ENCODE measurements at places on chromosomes 4 and X. TPM values are rescaled to one million over a fixed set of nuclear protein-coding genes. Genes with fewer than 3 reads are reported as not detected.
A peak's percentile ranks its signal among the peaks of the same experiment; 100 is the strongest.

Gene WDR17
- polyA plus RNA-seq, result 1.1 TPM

DNA sequence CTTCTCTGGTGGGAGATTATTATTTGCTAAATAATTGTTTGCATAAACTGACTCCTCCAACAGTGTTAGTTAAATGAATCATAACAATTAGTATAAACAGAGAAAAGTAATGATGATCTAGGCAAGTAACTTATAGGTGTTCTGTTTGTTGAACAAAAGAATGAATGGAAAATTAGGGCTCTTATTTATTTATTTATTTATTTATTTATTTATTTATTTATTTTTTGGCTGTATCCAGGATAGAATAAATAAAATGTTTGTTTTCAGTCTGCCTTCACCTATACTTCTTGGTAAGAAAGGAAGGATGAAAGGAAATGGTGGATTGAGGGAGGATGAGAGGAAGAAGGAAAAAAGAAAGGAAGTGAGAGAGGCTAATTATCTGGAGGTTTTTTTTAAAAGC lies 561.6 kb upstream of the MAGEB2 start:
- no peak for DNase-seq

DNA sequence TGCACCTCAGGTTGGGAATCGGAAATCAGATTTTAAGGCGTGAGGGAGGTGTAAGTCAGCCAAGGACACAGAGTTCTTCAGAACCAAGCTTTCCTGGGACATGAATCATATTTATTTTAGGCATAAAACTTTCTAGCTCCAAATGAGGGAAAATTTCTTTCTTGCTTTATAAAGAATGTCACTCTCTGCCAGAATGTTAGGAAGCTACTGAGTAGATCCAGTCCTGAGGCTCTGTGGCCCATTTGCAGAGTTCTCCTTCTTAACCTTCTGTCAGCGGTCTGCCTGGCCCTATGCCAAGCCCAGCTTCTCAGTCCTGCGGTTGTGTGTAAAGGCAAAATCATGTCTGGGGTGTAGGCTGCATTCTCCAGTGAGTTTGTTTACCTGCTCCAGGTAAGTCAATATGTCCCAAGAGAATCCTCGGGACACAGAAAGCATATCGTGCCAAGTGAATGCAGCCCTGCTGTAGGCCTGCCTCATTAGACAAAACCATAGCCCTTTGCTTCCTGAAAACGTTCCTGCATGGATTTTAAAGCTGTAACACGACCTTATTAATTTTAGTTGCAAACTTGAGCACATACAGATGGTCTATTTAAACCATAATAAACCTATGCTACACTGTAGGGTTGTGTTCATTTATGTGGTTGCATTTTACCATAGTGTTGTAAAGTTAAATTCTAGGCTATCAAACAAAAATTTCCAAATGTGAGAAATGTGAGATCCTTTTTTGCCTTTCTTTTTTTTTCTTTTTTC lies 29.2 kb upstream of the CCNI start:
- no peak for DNase-seq

Gene TMPRSS11B
- polyA plus RNA-seq, result not detected

Gene CSTF2
- 34.2 TPM for polyA plus RNA-seq

Gene RTL5
- polyA plus RNA-seq, result 1.8 TPM

DNA sequence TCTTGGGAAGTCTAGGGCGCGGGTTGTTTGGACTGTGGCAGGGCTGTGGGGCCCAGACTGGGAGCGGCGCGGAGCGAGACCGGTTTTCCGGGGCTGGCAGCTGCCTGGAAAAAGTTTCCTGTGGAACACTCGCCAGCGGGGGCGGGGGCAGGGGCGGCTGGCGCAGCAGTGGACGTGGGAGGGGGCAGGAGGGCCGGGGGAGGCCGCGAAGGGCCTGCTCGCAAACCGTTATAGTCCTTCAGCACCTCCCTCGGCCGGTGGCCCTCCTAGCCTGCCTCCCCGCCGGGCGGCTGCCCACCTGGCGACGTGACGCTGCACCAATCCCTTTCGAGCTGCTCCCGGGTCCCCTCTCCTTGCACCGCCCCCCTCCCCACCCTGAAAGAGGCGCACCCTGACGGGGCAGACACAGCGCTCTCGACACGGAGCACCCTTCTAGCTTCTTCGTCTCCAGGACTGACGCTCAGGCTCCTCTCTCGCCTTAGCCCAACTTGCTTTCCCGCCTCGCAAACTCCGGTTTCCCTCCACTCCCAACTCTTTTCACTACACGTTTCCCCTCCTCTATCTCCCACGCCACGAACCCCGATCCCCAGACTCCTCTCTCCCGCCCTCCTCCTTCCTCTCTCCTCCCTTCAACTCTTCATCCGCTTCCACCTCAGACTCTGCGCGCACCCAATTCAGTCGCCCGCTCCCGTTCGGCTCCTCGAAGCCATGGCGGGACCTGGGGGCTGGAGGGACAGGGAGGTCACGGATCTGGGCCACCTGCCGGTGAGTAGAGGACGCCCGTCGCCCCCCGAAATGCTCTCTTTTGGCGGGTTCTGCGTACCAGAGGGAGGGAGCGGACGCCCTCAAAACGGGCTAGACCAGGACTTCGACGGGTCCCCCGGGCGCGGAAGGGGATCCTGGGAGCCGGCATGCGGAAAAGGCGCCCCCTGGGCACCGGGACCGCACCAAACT lies at the start of gene NRK:
NRK (plus strand) TSS at position 402 of the 954 bp plus-strand sequence; CDS start at position 709, 307 bp downstream.
- peak; percentile 27 for DNase-seq

Gene DDIT4L
- polyA plus RNA-seq, result 2.1 TPM

Gene PLAC1
- polyA plus RNA-seq, result 72.3 TPM

- DNase-seq, result no peak
These were observed 14.0 kb downstream of the APLN start for GRCh38 chrX:129640737-129641136.

Gene GPRASP1
- 2.7 TPM for polyA plus RNA-seq

DNA sequence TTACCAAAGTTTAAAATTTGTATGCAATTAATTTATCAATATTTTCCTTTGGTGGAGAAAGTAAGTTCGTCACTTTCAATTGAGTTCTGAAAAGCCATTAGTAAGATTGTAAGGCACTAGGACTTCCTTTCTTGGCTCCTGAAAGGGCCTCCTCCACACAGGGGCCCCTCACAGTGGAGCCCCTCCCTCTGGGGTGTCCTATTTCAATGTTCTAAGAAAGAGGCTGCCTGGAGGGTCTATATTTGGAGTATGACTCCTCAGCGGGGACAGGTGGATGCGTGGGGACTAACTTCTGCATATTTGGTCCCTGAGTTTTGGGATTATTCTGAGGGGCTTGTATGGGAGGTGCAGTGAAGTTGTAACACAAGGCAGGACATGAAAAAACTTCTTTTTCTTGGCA lies 1.6 kb upstream of the ARMCX4 start:
- DNase-seq, result no peak

DNA sequence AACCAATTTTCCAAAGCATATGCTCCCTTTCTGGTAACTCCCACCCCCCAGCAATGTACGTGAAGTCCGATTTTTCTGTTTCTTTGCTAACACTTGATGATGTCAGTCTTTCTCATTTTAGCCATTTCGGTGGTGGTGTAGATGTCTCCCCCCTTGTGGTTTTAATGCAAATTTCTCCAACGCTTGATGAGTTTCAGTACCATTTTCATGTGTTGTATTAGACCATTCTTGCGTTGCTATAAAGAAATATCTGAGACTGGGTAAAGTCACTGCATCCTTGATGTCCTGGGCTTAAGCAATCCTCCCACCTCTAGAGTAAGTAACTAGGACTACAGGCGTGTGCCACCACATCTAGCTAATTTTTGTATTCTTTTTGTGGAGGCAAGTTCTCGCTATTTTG lies 148.4 kb upstream of the VCX3A start:
- DNase-seq, result no peak

GRCh38 chr4:92618968-92619367 lies 315.2 kb downstream of the GRID2 start:
- no peak for DNase-seq

DNA sequence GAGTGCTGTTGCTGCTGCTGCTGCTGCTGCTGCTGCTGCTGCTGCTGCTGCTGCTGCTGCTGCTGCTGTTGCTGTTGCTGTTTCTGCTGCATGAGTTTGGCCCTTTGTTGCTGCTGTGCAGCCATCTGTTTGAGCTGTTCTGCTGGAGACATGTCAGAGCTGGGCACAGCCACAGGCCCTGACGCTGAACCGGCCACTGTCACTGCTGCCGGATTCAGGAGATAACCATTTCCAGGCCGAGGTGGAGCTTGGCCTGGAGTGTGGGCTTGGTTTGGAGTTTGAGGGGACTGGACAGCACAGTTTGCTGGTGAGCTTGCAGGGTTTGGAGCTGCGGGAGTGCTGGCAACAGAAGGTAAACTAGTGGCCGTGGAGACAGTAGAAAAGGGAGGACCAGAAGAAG lies 224.3 kb downstream of the MGST2 start:
- DNase-seq, result peak; percentile 79

DNA sequence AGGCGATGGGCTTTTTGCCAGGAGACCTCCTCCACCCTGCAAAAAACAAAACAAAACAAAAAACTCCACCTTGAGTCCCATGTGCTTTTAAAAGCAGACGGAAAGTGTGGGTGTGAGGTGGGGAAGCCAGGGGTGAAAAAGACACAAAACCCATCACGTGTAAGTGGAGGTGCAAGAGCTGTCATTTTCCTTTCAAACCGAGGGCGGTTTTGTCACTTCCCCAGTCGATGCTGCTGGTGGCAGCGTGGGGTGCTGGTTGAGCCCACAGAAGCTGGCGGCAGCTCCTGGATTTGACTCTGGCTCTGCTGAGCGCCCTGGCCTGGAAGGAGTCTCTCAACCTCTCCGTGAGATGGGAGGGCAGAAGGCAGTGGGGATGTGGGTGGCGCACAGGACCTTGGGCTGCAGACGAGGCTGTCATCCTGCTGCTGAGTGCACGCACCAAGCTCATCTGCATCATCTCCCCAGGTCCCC lies 110.0 kb downstream of the PSAPL1 start:
- DNase-seq, result peak; percentile 59

DNA sequence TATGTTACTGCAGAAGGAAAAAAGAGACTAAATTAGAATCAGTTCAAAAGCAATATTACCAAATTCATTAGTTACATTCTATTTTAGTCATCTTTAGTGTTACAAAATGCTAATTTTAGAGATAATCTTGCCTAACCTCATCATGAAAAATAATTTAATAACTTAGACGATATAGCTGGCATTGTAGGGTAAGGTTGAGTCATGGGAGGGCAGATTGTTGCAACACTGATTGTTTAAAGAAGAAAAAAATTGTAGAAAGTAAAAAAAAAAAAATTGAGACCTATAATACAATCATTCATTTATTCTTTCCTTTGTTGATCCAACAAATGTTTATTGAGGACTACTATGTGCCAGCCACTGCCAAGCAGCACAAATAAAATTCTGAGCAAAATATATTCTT lies 330.9 kb downstream of the GBA3 start:
- DNase-seq, result no peak

DNA sequence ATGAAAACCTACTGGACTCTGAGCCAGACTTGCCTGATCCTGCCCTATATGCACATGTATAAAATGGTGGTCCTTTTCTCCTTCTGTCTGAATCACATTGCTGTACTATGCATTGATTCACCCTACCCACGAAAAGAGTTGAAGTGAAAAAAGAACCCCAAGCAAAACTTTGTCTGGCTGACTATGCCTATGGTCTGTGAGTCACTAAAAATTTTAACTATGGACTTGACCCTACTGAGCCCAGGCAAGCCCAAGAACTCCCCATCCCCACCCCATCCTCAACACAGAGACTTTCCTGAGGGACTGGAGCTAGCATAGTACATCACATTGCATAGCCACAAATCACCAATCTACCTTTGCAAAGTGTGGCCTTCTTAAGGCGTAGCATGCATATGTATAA lies 116.6 kb upstream of the TENM3 start:
- DNase-seq, result no peak

Gene BEND2
- not detected for polyA plus RNA-seq

DNA sequence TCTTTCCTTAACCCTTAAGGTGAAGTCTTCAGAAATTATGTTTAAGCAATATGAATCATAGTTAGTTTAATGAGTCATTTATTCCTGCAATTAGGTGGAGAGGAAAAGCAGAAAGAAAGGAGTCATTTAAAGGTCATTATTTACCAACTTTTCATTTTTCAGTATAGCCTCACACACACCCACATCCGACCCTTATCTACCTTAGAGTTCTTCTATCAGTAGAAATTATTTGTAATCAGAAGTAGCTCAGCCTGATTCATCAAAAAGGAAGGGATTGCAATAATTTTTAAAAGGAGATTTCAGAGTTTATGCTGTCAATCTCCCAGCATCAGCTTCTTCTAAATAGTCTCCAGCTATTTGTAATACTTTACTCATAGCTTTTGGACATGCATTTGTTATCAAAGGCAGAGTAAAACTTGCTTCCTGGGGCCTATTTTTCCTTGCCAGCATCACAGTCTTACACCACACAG lies 5.9 kb downstream of the ANXA10 start:
- DNase-seq, result no peak

- no peak for DNase-seq
These were observed 2.4 kb upstream of the PDZD4 start for GRCh38 chrX:153832728-153833127.

DNA sequence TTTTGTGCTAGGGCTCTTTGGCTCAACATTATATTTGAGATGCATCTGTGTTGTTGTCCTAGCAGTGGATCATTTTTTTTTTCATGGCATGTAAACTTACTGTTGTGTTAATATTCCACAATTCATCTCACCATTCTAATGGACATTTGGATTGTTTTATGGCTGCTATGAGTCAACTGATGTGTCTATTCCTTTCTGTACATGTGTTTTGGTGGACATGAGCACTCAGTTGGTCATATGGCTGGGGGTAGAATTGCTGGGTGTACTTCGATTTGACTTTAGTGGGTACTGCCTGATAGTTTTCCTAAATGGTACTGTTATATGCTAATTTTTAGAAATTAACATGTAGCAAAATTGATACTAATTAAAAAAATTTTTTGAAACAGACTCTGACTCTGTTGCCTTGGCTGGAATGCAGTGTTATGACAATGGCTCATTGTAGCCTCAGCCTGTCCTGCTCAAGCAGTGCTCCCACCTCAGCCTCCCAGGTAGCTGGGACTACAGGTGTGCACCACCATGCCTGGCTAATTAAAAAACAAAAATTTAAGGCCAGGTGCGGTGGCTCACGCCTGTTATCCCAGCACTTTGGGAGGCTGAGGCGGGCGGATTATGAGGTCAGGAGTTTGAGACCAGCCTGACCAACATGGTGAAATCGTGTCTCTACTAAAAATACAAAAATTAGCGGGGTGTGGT lies 9.0 kb downstream of the FAM193A start:
- no peak for DNase-seq

DNA sequence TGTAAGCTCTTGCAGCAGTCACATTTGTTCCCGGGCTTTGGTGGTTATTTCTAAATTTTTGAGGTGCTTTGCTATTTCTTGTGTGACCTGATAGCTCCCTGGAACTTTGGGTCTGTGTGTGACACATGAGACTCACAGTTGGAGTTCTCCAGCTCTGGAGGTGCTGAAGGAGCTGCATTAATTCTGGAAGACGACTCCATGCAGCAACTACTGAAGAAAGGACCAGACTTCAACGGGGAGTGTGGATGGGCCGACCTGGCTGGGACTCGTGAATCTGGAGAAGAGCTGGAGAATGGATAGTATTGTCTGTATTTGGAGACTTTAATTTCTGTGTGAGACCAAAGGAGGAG lies 1.5 kb downstream of the MRFAP1 start:
- DNase-seq, result no peak

GRCh38 chrX:17692709-17693346 lies 44.5 kb upstream of the SCML1 start:
- no peak for DNase-seq

- DNase-seq, result no peak
These were observed 100.5 kb upstream of the AADAT start for GRCh38 chr4:170190265-170190664.

Gene POLN
- 0.67 TPM for polyA plus RNA-seq

GRCh38 chr4:146088690-146089089 lies 86.8 kb upstream of the LSM6 start:
- no peak for DNase-seq

Gene FAM47E
- polyA plus RNA-seq, result 2.5 TPM

- no peak for DNase-seq
These were observed 47.7 kb downstream of the DDX3X start for GRCh38 chrX:41381685-41382084.

Gene SRPX
- 124 TPM for polyA plus RNA-seq

Gene CXorf65
- not detected for polyA plus RNA-seq

All from SK-N-SH (cell line).